Neural progenitor cell (in vitro differentiated cells): ENCODE measurements at places on chromosomes 2 and 18.
A peak's percentile ranks its signal among the peaks of the same experiment; 100 is the strongest.

DNA sequence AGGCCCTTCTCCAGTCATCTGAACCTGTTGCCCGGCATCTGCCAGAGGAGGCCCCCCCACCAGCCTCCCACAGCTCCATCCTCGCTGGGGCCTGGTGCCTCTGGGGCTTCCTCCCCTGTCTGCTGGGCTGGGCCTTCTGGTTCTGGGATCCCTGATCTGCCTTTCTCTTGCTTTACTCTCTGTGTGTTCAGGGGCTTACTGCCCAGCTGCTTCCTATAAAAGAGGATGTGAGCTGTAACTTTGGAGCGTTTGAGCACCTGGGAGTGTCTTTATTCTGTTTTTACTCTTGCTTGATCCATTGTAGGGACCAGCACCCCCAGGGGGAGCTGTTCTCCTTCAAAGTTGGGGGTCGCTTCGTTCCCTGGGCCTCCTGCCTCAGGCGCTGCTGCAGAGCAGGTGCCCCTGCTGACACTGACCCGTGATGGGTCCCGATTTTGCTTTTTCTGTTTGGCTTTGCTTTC, 23.1 kb upstream of the FAHD2A start:
- DNase-seq = peak; percentile 62

- no peak for DNase-seq
These were observed 43.3 kb downstream of the LRRFIP1 start for GRCh38 chr2:237670641-237671040.

- no peak for DNase-seq
These were observed 6.2 kb upstream of the MGAT5 start for GRCh38 chr2:134247679-134248078.

- no peak for DNase-seq
These were observed 3.7 kb downstream of the HDAC4 start for GRCh38 chr2:239396881-239397681.

GRCh38 chr18:28284132-28284531, 107.2 kb upstream of the CDH2 start:
- no peak for DNase-seq

DNA sequence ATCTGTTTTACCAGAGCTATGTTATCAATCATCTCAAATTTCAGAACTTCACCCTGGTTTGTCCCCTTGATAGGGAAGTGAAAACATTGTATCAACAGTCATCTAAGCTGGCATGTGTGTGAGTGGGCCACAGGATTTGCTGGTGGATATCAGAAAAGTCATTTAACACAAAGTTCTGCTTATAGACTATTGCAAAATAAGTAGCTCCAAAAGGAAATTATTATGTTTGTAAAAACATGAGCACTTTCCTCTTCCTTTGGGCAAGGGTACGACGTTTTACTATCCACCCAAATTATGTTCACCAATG, 20.7 kb upstream of the COPS8 start:
- DNase-seq = no peak

- no peak for DNase-seq
These were observed 78.8 kb downstream of the PTH2R start for GRCh38 chr2:208485390-208485789.

- DNase-seq = no peak
These were observed 317.2 kb upstream of the ID2 start for GRCh38 chr2:8364668-8365067.

GRCh38 chr2:26454561-26455001, 23.3 kb downstream of the OTOF start:
- DNase-seq = no peak

- no peak for DNase-seq
These were observed 67.3 kb downstream of the KYNU start for GRCh38 chr2:142944721-142945120.

DNA sequence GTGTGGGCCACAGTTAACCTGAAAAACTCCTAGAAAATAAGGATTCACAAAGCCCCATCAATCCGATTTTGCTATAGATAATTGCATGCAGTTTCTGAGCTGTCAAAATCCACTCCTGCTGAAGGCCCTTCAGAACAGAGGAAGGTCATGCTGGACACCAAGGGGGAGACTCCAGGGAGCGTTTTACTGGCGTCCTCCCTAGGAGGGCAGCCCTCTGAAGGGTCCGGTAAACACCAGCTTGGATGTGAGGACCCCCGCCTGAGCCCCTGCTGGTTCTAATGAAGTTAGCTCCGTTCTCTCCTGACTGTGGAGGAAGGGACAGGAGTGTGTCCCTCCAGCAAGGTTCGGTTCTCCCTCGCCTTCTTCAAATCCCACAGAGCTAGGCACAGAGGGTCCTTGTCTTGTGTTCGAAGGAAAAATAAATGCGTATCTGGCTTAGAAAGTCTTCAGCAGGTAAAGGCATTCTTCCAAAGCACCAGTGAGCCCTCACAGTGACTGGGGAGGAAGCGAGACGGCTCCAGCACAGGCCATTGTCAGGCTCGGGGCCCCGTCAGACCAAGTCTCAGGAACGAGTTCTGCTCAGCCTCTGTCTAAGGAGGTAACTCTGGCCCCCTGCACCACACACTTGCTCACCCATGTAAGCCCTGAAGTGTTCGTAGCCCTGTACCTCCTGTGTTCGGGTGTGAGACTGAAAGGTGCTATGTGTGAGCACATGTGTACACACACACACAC, 41.6 kb downstream of the CABLES1 start:
- DNase-seq = no peak

GRCh38 chr2:20666304-20667150, at the start of gene GDF7:
TSS of gene GDF7 (plus strand) at chr2:20667144. CDS start at chr2:20667240, 96 bp downstream.
- peak; percentile 58 for DNase-seq

- DNase-seq = no peak
These were observed 24.1 kb downstream of the HJURP start for GRCh38 chr2:233830111-233830802.

- DNase-seq = no peak
These were observed 8.8 kb downstream of the TMEM37 start for GRCh38 chr2:119440501-119440870.

GRCh38 chr2:201962774-201963562, 70.7 kb upstream of the FZD7 start:
- no peak for DNase-seq

DNA sequence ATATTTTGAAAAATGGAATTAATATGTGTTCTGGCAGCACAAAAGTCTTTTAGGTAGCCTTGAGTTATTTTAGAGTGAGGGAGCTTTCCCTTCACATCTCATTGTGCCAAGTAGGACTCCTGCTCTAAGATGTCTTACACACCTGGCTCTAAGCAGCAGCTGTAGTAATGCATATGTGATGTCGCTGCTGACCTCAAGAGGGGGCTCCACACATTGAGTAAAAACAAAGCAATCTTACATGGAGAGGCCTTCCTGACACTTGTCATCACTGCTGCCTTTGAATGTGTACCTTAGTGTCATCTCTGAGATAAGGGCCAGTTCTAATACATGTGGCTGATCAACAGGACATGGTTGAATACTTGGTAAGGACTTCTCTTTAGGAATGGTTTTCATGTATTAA, 75.8 kb downstream of the ACTR3 start:
- DNase-seq = peak; percentile 62

GRCh38 chr2:190889175-190889943, 8.7 kb downstream of the GLS start:
- DNase-seq = no peak

GRCh38 chr2:109312902-109313301, 183.9 kb downstream of the SH3RF3 start:
- no peak for DNase-seq

GRCh38 chr2:21759819-21760218, 636.1 kb downstream of the TDRD15 start:
- DNase-seq = no peak

- no peak for DNase-seq
These were observed 568.1 kb upstream of the CRIM1 start for GRCh38 chr2:35787302-35788031.

DNA sequence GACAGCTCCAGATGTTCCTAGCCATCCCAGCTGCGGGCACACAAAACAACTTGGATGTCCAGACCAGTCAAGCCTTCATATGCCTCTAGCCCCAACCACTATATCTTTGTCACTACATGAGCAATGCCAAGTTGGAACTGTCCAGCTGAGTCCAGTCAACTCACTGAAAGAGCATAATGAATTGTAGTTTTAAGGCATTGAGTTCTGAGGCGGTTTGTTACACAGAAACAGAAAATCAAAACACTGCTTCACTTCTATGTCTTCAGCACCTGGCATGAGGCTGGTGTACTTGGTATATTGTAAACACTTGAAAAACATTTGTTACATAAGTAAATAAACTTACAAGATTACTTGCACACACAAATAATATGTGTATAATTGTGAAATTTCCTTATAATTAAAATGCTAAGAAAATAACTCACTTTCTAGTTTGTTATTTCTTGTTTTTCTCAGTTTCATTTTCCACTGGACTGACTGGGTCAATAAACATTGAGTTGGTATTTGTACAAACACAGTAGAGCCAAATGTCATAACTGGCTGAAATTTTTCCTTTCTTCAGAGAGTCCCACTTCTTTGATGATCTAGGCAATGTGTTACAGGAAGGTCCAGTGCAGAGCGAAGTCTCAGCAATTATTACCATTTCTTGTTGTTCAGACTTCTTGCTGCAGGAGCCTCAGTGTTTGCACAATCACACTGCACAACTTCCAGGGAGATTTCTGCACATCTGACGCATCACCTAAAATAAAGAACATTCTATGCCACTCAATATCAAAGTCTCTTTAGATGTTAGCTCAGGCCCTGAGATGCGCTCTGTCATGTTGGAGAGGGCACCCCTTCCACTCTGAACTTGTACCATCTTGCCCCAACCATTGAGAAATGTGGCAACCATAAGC, 38.2 kb upstream of the DPP4 start:
- DNase-seq = no peak

DNA sequence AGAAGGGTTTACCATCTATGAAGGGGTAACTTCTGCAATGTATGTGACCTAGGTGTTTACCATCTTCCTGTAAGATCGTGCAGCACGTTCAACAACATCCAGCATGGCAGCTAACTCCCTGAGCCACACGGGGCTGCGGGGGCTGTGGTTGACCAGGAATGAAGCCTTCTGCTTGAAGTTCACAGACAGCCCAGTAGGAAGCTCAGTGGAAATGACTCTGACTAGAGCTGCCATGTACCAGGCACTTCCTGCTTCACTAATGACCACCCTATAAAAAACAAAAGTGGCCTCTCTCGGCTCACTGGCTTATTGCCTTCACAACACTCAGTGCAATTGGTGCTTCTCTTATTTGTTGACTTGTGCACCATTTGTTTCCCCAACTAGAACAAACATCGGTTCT, 99.7 kb upstream of the SMAD7 start:
- no peak for DNase-seq

DNA sequence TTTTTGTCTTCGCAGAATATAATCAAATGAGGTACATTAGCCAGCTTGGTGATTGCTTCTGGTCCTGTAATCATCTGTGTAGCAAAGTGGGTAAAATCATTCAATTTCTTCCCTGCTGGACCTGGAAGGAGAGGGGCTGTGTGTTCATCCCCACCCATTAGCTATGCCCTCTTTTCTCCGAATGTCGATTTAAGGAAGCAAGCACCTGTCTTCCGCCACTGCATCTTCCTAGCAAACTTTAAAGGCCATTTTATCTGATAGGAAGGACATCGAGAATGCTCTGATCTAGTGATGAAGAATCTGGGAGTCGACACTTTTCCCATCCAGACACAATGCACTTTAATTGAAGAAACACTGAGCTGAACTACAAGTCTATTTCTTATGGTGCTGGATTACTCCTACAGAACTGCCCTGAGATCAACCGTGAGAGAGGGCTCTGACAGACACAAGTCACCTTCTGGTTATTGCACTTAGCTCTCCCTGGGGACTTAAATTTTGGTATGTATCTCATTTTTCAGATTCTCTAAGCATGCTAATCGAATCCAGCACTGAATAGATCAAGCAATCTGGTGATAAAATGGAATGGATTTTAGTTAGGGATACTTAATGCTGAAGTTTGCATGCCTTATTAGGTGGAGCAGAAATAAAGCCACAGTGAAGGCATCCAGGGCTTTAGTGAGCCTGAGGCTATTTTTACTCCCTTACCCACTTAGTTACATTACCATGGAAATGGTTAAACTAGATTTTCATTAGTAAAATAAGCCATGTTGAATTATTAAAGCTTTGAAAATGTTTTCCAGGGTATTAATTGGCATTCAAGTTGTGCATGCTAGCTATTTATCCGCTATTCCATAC, 1.3 kb downstream of the NYAP2 start:
- no peak for DNase-seq

DNA sequence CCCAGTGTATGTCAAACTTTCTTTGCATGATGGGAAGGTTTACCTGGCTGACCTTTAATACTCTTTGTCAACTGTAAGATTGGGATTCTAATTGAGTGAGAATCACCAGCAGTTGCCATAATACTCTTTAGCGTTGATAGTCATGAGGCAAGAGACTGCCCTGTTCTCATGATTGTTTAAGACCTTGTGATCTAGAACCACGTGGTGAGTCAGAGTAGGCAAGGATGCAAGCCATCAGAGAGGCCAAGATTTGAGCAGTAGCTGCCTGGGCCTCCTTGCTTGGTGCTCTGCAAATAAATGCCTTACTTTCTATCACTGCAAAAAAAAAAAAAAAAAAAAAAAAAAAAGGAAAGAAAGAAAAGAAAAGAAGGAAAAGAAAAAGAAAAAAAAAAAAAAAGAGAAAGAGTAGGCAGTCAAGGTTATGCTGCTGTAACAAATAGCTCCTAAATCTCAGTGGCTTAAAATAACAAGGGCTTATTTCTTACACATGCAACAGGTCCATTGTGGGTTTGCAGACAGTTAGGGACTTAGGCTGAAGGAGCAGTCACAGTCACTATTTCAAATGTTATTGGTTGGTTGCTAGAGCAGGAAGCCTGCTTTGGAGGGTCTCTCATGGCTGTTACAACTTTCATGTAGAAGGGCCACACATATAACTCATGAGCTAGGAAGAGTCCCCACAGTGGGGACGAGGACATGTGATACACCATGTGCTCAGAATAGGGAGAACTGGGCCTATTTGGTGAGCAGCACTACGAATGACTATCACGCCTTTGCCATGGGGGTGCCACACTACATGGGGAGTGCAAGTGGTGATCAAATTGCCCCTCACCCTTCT, 21.7 kb downstream of the IL1R2 start:
- no peak for DNase-seq

DNA sequence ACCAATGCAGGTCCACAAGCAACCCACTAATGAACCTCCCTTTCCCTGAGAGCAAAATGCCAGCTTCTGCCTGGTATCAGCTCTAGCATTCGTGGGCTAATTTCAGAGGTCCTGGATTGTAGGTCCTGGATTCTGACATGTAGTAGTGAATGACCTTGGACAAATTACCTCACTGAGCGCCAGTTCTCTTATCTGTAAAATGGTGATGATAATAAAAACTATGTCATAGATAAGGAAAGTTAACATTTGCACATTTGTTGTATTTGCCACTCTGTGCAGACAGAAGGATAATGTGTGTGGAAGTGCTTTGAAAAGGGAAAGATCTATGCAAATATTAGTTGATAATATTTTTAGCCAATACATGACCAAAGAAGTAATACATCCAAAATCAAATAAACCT, 4.1 kb upstream of the TET3 start:
- DNase-seq = no peak

- DNase-seq = no peak
These were observed 93.4 kb downstream of the DOCK10 start for GRCh38 chr2:224948859-224949258.

DNA sequence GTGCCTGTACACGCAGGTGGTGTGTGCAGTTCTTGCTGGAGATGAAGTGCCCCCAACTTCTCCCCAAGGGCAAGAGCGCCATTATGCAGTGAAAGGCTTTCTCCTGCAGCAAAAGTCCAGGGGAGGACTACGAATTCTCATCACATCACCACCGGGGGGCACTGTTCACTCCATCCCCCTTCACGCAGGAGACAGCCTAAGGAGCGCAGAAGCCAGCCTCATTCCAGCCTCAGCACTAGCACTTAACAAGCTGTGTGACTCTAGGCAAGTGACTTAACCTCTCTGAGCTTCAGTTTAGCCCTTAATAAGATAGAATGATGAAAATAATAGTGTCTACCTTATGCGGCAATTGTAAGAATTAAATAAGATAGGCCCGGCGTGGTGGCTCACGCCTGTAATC, 32.3 kb downstream of the DNMT3A start:
- DNase-seq = peak; percentile 75
